Activated CD4-positive, CD25-positive, alpha-beta regulatory T cell (primary cell): ENCODE measurements at places on chromosomes 4 and X.

DNA sequence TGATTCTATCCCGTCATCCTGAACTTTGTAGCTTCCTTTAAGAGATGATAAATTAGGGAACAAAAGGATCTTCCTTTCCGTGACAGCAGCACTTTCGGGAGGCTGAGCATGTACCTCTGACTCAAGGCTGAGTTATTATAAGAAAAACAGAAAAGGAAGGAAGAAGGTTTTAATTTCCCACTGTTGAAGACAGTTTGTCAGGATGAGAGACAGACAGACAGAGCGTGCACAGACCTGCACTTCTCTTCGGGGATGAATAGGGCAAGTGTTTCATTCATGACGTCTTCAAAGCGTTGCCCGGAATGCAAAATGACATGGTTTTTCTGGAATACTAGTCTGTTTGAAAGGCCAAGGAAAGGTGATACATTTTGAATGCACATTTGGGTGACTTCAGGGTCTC, 405.3 kb upstream of the FAT1 start:
- no peak for DNase-seq

DNA sequence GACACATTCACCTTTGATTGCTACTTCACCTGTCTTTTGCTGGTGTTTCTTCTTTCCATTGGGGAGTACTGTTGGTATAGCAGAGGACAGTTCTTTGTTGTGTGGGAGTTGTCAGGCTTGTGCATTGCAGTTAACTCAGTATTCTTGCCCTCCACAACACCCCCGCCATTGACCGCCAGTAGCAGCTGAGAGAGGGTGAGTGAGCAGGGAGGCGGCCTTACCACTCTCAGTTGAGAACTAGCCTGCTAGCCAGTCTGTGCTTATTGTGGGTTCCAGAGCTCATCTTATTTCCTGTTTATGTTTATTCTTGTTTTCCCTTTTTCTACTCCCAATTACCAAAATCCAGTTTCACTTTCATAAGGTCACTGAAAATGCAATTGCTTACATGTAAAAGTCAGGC, 52.2 kb downstream of the STIM2 start:
- no peak for DNase-seq

DNA sequence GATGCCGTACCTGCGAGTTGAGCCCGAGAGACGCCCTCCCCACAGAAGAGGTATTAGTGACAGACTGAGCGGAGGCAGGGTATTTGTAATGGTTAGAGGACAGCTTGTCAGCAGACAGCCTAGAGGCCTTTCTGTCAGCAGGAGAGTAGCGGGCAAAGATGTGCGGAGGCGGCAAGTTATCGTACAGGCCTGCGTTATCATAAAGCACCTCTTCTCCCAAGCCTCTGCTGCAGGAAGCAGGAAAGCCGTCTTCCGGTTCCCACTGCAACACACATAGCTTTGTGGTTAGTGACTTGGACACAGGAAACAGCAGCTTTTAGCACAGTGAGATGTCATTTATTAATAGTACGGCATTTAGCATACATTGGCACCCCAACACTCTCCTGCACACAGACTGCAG, 158.3 kb downstream of the AFAP1 start:
- no peak for DNase-seq

DNA sequence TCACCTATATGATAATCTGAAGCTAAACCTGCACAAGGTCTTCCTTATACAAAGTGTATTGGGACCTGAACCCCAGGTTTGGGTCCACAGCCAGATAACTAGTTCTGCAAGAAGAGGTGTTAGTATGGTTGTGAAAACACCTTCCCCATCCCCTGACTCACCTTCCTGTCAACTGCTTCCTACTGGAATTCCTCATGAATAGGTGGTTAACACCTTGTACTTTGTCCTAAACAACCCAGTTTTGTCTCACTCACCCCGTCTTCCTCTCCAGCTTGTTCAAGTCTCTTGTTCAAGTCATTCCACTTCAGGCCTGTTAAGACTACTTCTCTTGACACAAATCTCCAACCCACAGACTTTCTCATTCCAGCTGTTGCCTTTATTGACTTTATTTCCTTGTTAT, 45.5 kb downstream of the CCNG2 start:
- DNase-seq, result no peak

GRCh38 chrX:124211312-124211942, 121.0 kb upstream of the TEX13D start:
- DNase-seq, result no peak

DNA sequence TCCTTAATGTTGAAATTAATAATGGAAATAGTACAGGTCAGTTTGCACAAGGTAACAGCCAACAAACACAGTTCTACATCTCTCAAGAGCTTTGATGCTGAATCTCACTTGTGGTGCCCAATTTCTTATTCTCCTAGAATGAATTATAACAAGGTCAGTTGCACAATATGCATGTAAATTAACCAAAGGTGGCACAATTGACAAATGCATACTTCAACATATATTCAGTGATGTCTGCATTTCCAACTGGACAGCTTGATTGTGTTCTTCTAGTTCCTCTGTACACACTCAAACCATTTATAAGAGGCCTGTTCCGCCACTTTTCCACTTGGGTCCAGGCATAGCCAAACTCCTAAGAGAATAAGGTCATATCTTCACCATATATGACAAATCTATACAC, 210.3 kb upstream of the EPHA5 start:
- DNase-seq, result no peak

- DNase-seq, result no peak
Measured at GRCh38 chr4:169334335-169334734, 63.6 kb upstream of the SH3RF1 start.

GRCh38 chr4:177246641-177247584, 62.8 kb upstream of the NEIL3 start:
- no peak for DNase-seq

- no peak for DNase-seq
Measured at GRCh38 chr4:113106108-113106507, 56.7 kb downstream of the ANK2 start.

DNA sequence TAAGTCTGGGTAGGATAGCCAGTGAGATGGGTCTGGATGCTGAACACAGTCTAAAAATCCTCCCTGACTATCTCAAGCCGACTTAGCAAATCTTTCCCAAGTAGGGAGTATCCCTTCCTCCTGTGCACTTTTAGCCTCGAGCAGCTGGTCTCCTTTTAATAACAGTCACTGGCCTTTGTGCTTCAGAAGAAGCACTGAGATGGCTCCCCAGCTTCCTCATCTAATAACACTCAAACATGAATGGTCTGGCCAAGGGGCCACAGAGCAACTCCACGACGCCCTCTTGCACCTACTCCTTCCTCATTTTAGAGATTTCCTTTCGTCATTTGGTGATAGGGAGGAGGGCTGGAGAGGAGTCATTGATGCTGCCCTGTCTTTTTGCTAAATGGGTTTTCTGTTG, 78.8 kb upstream of the TMEM150C start:
- no peak for DNase-seq

DNA sequence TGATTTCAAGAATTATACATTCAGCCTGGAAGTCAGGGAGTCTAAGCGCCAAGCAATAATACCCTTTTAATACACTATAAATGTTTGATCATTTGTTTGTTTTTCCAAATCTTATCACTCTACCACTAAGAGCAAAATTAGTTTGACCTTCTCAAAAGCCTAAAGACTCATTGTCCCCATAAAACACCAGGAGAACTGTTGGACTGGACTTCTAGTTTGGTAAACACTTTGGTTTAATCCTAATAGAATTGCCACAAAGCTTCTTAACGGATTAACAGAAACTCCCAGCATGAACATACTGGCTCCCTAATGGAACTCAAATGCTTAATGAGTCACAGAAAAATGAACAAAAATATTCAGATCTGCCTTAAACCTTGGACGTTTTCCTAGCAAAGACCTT, 34.9 kb downstream of the SYTL5 start:
- DNase-seq, result no peak

- DNase-seq, result no peak
Measured at GRCh38 chr4:67717586-67717985, 16.6 kb upstream of the UBA6 start.

DNA sequence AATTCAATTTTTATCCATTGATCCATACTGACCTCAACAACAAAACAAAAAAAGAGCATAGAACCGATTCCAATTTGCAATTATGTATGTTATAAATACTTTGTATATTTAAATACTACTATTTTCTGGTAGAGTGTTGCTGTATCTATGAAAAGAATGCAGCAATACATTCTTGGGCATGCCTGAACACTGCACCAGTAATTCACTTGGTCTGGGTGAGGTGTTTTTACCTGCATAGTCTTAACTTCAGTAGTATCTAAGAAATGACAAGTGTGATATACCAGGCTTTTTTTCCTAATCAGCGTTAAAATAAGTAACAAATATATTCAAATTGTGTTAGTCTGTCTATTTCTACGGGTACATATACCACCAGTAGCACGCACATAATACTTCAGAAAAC, 120.2 kb downstream of the KLHL13 start:
- no peak for DNase-seq

DNA sequence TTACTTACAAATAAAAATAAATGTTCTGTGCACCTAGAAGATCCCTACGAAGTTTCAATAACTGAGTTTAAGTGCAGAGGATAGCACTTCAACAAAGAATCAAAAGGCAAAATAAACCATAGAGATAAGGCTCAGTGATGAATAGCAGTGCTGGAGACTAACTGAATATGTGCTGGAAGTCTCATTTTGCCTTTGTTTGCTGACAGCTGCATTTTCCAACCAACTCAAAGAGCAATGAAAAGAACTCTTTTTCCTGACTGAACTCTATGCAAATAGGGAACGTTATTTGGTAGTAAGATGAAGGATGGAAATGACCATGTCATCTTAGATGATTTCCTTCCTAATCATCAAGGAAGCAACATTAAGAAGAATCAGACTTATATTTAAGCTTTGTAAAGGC, 32.7 kb upstream of the ADH7 start:
- DNase-seq, result no peak

- no peak for DNase-seq
Measured at GRCh38 chr4:83207497-83208101, 77.0 kb downstream of the COQ2 start.

DNA sequence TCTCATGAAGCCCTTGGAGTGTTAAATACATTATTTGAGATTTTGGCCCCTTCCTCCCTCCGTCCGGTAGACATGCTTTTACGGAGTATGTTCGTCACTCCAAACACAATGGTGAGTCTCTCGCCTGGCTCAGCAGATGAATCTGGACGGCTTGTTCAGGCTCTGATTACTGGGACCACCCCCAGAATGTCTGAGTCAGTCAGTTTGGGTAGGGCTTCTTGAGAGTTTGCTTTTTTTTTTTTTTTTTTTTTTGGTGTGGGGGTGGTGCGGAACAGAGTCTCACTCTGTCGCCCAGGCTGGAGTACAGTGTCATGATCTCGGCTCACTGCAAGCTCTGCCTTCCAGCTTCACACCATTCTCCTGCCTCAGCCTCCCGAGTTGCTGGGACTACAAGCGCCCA, 62.4 kb upstream of the MSANTD1 start:
- DNase-seq, result no peak

DNA sequence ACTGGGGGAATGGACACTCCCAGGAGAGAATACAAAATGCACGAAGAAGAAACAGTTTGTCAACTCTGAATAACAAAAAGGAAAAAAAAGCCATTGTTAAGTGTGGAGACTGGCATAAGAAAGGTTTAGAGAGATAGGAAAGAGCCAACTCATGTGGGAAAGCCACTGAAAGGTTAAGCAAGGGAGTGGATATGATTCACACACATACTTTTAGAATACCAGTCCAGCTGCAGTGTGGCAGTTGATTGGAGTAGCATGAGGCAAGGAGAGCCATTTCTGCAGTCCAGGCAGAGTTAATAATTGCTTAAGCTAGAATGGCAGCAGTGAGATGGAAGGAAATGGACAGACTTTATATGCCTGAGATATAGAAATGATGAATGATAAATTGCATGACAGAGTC, 36.9 kb upstream of the ADAD1 start:
- DNase-seq, result no peak

DNA sequence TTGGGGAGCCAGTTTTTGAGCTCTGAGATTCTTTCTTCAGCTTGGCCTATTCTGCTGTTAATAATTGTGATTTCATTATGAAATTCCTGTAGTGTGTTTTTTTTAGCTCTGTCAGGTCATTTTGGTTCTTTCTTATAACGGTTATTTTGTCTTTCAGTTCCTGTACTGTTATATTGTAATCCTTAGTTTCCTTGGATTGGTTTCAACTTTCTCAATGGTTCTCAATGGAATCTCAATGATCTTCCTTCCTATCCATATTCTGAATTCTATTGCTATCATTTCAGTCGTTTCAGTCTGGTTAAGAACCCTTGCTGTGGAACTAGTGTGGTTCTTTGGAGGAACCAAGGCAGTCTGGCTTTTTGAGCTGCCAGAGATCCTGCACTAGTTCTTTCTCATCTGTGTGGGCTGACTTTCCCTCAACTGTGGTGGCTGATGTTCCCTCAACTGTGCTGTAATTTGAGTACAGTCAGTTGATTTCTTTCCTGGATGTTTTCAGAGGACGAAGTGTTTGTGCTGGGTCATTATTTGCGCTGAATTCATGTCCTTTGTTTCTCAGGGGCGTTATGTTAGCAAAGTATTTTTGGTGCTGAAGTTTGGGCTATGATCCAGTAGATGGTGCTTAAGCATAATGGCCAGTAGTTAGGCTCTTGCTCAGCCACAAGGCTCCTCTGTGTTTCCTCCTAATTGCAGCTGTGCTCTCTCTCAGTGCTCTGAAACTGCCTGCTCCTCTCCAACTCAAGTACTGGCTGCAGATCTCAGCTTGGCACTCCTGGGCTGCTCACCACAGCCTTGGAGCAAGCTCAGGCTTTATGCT, 27.5 kb downstream of the ENPEP start:
- DNase-seq, result no peak

- no peak for DNase-seq
Measured at GRCh38 chr4:16759931-16760582, 138.4 kb downstream of the LDB2 start.

GRCh38 chr4:55633903-55634302, 2.2 kb downstream of the NMU start:
- no peak for DNase-seq

DNA sequence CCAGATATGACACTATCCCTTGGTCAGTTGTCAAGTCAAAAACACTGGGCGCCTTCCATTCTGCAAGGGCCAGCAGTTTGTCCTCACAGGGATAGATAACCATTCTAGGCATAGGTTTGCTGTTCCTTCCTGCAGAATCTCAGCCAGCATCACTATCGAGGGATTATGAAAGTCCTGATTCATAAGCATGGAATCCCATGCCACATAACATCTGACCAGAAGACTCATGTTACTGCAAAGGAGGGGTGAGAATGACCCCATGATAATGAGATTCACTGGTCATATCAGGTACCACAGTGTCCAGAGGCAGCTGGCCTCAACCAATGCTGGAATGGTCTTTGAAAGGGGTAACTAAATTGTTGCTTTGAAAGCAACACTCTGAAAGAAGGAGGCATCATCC, 84.7 kb downstream of the OTC start:
- no peak for DNase-seq

- no peak for DNase-seq
Measured at GRCh38 chr4:101806914-101807313, 16.4 kb downstream of the BANK1 start.

DNA sequence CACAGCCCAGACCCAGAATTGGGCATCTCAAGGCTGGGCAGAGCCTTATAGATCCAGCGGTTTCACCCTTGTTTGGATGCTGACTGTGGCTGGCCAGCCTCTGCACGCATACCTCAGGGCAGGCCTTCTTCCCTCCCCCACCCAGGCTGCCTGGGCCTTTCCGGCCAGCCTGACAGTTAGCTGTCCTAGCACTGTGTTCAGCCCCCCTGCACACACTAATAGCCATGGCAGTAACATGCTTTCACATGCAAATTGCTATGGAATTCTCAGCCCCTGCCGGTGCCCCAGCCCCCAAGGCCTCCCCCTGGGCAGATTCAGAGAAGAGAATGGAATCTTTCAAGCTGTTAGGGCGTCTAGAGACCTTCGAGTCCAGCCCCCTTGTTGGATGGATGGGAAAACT, 17.7 kb downstream of the EFNB1 start:
- DNase-seq, result no peak

- no peak for DNase-seq
Measured at GRCh38 chr4:150782311-150782710, 200.4 kb downstream of the MAB21L2 start.
